RWPE2 (cell line): ENCODE measurements at places on chromosomes 4 and X.

- DNase-seq, result no peak
These were observed 914.2 kb upstream of the PCDH7 start for GRCh38 chr4:29805916-29806480.

- no peak for DNase-seq
These were observed 172.6 kb downstream of the AMELX start for GRCh38 chrX:11465648-11466411.

GRCh38 chr4:160562661-160563060, 1459.8 kb downstream of the RAPGEF2 start:
- DNase-seq, result no peak

DNA sequence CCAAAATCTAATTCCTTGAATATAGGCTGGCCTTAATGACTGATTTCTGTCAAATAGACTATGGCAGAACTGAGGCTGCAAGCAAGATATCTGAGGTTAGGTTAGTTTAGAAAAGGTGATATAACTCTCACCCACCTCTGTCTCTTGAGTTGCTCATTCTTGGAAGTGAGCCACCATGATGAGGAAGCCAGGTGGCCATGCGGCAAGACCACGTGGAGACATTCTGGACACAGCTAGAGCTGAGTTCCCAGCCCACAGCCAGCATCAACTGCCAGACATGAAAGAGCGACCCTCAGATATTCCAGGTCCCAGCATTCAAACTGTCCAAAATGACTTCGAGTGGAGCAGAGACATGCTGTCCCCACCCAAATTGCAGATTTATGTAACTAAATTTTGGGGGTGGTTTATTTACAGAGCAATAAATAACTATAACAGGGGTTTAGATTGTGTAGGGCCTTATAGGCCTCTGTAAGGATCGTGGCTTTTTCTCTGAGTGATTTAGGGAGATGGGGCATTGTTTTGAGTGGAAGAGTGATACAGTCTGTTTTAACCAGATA, 33.7 kb downstream of the USP53 start:
- no peak for DNase-seq

DNA sequence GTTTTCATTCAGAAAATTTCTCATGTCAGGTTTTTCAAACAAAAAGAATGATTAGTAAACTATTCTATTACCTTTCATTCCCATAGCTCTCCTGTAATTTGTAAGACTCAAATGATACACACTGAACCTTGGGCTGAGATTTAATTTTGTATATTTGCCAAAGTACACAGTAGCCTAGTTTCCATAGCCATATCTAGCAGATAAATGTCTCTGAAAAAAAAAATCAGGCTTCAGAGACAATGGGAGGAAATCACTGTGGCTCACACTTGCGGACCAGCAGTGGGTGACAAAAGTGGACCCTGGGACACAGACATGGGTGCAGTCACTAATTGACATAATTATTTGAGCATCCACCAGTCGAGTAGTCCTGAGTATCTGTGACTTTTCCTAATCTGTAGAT, 46.6 kb downstream of the MAOA start:
- DNase-seq, result no peak

DNA sequence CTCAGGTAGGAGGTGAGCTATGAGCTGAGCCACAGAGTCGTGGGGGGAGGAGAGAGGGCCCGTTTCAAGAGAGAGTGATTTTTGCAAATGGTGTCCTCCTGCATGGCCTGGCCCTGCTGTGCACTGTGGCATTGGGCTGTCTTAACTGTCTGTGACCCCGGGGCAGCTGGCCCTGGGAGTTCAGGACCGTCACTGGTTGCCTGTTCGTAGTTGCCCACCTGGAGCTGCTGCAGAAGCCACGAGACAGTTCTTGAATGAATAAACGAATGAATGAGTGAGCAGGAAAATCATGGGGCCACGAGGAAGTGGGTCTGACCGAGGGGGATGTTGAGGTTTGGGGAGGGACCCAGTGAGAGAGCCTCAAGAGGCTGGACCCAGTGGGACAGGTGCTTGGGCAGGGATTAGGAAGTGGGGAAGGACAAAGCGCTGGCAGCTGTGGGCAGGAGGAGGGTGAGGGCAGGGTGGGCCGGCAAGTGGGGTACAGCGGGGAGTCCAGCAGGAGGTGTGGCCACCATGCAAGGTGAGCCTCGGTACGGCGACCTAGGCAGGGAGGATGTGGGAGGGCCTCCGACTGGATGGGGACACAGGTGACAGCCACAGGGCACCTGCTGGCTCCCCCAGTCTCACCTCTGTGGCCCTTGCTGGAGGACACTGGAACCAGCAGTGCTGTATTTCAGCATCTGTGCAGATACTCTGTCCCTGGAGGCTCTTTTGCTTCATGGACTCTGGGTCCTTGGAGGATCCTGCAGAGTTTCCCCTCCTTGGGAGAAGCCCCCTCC, 10.2 kb downstream of the RGS12 start:
- DNase-seq, result no peak

- no peak for DNase-seq
These were observed 8.0 kb downstream of the CYP2U1 start for GRCh38 chr4:107939307-107939706.

GRCh38 chr4:151484396-151485102, 75.6 kb downstream of the FHIP1A start:
- no peak for DNase-seq

GRCh38 chr4:11720292-11720691, 291.6 kb upstream of the HS3ST1 start:
- DNase-seq, result no peak

GRCh38 chr4:121908346-121908745, 38.1 kb upstream of the BBS7 start:
- no peak for DNase-seq

- no peak for DNase-seq
These were observed 61.2 kb downstream of the C4orf50 start for GRCh38 chr4:5957076-5957475.

GRCh38 chr4:153243468-153243867, 39.2 kb downstream of the TRIM2 start:
- no peak for DNase-seq

DNA sequence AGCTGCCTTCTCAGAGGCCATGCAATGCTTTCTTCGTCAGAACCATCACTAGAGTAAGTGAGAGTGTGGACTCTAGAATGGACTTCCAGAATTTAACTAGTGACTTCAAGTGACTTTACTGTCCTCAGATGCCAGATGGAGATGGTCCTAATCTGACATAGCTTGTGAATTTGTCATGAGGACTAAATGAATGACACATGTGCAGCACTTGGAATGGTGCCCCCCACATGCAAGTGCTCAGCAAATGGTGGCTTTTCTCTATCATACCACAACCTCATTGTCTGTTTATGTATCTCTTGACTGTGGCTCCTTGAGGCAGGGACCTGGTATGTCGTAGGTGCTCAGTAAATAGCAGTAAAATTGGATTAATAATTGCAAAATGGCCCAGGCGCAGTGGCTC, 91.6 kb upstream of the STX18 start:
- no peak for DNase-seq

DNA sequence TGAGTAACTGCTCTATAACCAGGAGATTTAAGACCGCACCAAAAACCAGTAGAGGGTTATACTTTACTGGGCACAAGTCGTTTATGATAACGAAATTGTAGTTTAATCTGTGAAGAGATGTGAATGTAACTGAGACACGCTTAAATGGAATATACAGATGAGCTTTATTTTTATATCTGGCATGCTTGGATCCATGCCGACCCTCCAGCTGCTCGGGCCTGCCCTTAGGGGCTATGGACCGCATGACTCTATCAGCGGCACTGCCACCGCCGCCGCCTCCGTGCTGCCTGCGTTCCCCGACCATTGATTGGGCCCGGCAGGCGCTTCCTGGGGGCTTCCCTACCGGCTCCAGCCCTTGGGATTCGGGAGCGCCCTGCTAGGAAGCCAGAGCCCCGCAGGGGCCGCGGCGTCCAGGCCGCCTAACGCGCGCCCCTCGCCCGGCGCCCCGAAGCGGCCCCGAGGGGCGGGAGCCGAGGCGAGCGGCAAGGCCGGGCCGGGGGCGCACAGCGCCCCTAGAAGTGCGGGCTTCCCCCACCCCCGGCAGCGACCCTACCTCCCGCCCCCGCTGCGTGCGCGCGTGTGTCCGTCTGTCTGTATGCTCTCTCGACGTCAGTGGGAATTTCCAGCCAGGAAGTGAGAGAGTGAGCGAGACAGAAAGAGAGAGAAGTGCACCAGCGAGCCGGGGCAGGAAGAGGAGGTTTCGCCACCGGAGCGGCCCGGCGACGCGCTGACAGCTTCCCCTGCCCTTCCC, at the start of gene NFKB1:
NFKB1 (plus strand) TSS at position 664 of the 751 bp plus-strand sequence. CDS start 24,160 bp downstream, outside the sequence.
- DNase-seq, result peak; percentile 60

GRCh38 chrX:151458824-151459223, 61.8 kb downstream of the VMA21 start:
- no peak for DNase-seq

- DNase-seq, result no peak
These were observed 129.2 kb downstream of the NR3C2 start for GRCh38 chr4:148312956-148313490.

- no peak for DNase-seq
These were observed 78.8 kb upstream of the PLAC1 start for GRCh38 chrX:134737061-134737460.

GRCh38 chr4:26330946-26331345, 10.1 kb downstream of the RBPJ start:
- DNase-seq, result no peak
